Esophagus squamous epithelium (tissue), 5 donors: ENCODE measurements at places on chromosomes 7 and 10.

GRCh38 chr7:48390388-48391327 lies 219.4 kb downstream of the ABCA13 start:
- DNase-seq = no peak

- DNase-seq = no peak
These were observed 3.2 kb downstream of the LMBR1 start for GRCh38 chr7:156889746-156890145.

GRCh38 chr7:151133986-151134742 lies 33.3 kb downstream of the GBX1 start:
- no peak for DNase-seq

DNA sequence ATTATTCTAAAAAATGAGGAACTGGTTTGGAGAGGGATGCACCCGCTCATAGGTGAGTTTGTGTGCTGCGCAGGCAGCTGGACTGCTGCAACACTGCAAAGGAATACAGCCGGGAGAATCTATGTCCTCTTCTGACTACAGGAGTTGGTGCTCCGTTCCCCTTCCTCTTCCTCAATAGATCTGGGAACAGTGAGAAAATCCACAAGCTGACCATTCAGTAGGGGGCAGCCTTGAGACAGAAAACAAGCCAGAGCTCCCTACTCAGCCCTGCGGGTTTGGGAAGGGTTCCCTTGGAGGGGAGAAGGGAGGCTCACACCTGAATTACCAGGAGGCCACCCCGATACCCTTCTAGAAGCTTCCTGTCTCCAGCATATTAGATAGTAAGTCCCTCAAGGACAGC lies 87.3 kb upstream of the FOXI2 start:
- no peak for DNase-seq

- no peak for DNase-seq
These were observed 3.5 kb downstream of the TSC22D4 start for GRCh38 chr7:100475549-100475948.

DNA sequence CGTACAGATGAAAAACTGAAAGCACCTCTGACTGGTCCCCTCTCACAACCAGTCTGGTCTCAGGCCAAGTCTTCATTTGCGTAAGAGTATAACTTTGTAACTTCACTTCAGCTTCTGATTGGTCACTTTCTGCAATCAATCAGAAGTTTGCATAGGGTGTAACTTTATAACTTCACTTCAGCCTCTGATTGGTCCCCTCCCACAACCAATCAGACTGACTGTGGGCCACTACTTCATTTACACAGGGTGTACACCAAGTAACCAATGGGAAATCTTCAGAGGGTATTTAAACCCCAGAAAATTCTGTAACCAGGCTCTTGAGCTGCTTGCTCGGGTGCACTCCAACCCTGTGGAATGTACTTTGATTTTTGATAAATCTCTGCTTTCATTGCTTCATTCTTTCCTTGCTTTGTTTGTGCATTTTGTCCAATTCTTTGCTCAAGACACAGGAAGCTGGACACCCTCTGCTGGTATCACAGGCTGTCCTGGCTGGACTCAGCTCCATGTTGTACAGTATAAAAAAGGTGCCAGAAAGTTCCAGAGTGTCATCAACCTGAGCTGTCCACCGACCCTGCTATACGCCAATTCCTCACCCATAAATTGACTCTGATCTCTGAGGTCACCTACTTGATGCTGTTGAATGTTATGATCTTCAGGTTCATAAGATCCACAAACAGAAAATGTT lies 74.5 kb downstream of the COBL start:
- no peak for DNase-seq

GRCh38 chr10:131431533-131431932 lies 120.0 kb upstream of the TCERG1L start:
- DNase-seq = no peak

DNA sequence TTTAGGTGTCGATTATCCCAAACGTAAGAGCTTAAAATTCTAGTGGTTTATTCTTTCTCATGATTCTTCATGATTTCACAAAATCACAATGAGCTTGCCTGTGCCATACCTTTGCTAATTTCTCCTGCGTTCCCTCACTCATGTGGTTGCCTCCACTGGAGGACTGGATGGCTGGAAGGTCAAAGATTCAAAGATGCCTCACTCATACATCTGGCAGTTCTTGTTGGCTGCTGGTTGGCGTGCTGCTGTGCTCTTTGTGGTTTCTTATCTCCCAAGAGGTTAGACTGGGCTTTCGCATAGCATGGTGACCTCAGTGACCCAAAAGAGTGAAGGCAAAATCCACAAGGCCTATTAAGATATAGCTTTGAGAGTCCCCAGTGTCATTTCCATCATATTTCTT lies 877.6 kb upstream of the AUTS2 start:
- no peak for DNase-seq

GRCh38 chr7:44220046-44220357 lies 19.2 kb downstream of the YKT6 start:
- no peak for DNase-seq

DNA sequence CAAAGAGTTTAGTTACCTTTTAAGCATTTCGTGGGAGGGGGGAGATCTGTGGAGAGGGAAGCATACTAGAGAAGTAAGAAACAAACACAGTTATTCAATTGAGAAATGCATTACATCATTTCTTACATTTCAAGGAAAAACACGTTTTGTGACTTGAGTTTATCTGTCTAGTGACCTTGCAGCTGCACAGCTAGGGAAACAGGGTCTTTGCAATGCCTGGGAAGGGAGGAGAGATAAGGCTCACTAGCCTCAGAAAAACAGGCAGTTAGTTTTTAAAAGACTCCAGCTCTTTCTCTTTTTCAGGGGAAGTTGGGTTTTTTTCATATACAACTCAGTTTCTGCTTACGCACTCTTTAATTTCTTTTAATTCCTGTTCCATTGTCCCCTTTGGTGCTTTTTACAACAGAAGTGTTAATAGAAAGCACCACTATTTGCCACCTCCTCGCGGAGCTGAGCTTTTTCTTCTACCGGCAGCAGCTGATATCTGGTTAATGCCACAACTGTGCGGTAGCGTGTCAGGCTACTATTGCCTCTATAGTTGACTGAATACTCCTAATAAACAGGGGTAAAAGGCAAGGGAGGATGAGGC lies 5.6 kb downstream of the CYP3A43 start:
- DNase-seq = no peak
